ENCODE measurements at places on chromosomes 11 and 22.

- no peak for DNase-seq
Observed at GRCh38 chr11:118957968-118958367, 1.9 kb downstream of the UPK2 start.

- no peak for DNase-seq
Observed at GRCh38 chr11:122242731-122243130, 126.7 kb upstream of the BLID start.

- no peak for DNase-seq
Observed at GRCh38 chr11:94725097-94725496, 43.1 kb upstream of the AMOTL1 start.

DNA sequence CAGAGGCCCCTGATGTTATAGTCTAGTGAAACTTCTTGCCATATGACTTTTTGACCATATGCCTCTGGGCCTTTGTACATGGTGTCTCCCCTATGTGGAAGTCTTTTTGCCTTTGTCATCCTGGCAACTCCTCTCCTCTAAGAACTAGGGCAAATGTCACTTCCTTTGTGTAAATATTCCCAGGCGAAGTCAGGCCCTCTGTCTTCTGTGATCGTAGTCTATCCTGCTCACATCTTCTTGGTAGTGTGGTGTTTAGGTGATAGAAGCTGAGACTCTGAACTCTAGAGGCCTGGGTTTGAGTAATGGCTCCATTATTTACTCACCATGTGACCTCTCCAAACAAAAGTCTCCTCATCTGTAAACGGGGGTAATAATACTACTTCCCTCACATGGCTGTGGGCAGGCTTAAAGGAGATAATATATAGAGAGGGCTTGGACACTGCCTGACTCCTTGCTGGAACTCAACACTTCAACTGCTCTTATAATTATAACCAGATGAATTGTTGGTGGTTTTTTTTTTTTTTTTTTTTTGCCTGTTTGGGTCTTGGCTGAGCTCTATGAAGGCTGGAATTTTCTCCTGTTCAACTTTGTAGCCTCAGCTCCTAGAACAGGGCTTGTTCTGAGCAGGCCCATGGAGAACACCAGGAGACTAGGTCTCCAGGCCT is 43.8 kb downstream of the INSC start:
- no peak for DNase-seq

- DNase-seq = no peak
Observed at GRCh38 chr11:70489276-70489675, 90.9 kb downstream of the CTTN start.

DNA sequence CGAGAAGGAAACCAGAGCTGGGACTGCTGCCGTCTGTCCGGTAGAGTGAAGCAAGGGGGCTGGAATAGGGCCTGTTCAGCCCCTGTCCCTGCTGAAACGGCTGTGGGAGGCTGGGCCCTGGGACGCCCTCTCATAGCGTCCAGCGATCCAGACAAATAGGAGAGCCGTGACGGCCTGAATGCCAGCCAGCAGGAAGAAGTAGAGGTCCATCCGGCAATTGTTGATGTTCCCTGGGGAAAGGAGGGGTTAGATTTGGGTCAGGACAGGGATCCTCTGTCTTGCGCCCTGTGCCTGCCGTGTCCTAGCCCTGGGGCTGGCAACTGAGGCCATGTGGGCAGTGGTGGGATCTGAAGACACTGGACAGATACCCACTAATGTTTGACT is 12.9 kb downstream of the TMEM132A start:
- DNase-seq = no peak

- DNase-seq = no peak
Observed at GRCh38 chr22:22141031-22141430, 103.6 kb upstream of the VPREB1 start.

- peak; percentile 84 for DNase-seq
Observed at GRCh38 chr11:6757373-6757967, 14.3 kb downstream of the OR2AG2 start.

DNA sequence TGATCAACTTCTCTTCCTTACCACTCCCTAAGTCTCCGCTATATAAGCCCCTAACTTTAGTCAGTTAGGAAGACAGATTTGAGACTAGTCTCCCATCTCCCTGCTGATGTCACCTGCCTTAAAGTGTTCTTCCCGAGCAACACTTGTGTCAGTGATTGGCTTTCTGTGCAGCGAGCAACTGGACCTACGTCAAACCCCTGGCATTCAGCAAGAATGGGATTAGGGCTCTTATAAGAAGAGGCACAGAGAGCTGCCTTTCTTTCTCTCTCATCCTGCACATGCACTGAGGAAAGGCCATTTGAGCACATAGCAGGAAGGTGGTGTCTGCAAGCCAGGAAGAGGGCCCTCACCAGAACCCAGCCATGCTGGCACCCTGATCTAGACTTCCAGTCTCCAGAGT is 116.6 kb upstream of the THY1 start:
- DNase-seq = no peak

DNA sequence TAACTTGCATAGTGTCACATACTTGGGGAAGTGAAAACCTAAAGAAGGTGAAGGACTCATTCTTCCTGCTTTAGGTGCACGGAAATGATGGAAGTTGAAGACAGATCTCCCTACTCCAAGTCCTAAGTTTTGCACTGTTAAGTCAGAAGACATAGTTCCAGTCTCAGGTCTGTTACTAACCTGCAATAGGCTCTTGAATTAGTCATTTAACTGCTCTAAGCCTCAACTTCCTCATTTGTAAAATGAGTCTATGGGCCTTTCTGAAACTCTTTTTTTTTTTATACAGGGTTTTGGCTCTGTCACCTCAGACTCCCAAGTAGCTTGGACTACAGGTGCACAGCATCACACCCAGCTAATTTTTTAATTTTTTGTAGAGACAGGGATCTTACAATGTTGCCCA is 30.8 kb upstream of the POU2AF1 start:
- no peak for DNase-seq

GRCh38 chr11:32072872-32073643 is 17.8 kb upstream of the RCN1 start:
- no peak for DNase-seq

DNA sequence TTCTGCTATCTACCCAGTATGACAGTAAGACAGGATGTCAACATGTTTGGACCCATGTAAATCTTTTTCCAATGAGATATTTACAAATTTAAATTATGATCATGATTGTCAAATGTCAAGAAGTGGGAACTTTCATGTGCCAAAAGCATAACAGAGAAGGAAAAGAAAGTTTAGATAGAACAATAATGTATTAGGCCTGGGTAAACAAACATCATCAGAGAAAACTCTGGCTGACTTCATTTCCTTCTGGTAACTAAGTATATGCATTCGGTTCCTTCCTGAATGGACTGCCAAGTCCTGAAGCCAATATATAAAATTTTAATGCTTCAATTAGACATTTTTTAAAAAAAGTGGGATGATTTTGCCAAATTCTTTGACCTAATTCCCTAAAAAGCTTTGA is 16.5 kb downstream of the RNF141 start:
- no peak for DNase-seq

GRCh38 chr22:29625090-29625825 is 21.8 kb downstream of the NF2 start:
- DNase-seq = no peak

DNA sequence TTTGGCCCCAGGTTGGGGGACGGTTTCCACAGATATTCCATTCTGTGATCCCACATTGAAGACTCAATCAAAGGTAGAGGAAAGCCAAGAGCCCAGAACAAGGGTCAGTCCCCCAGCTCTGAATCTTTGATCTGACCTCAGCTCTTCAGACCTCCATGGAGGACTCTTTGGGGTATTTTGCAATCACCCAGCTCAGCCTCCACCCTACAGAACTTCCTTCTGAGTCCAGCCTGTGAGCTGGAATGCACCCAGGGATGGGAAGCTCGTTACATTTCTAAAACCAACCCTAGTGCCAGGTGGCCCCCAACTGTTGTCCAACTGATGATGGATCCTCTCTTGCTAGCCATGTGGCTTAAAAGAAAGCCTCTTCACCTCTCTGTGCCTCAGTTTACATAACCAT is 335.3 kb downstream of the MN1 start:
- no peak for DNase-seq

- DNase-seq = no peak
Observed at GRCh38 chr11:134345237-134345550, 13.4 kb downstream of the GLB1L2 start.

- no peak for DNase-seq
Observed at GRCh38 chr22:44869196-44869595, 116.8 kb downstream of the ARHGAP8 start.

DNA sequence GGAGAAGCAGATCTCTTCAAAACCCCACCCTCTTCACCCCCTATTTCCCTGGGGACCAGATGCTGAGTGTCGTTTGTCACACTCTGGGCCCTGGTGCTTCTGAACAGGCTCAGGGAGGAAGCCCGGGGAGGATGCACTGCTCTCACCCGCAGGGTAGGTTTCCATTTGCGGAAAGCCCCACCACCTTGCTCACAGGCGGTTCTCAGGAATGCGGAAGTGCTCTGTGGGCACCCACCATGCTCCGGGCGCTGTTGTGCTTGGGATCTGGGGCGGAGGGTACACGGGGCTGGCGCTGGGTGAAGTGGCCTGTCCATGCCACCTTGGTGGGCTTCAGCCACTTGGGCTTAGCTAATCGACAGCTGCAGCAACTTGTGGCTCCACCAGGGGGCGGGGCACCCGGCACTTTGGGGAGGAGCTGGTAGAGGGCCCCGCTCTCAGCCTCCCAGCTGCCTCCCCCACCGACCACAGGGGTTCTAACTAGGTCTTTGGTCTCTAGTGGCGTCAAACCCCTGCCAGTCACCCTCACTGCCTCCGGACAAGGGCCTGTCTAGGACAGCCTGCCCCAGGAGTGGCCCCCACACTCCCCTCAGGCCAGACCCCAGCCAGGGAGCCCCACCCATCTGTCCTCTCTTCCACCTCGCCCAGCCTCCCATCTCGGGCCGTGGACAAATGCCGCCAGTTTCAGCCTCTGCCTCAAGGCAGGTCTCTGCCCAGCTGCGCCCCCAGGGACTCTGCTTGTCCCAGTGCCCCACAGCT is 7.4 kb downstream of the NDUFV1 start:
- peak; percentile 88 for DNase-seq

DNA sequence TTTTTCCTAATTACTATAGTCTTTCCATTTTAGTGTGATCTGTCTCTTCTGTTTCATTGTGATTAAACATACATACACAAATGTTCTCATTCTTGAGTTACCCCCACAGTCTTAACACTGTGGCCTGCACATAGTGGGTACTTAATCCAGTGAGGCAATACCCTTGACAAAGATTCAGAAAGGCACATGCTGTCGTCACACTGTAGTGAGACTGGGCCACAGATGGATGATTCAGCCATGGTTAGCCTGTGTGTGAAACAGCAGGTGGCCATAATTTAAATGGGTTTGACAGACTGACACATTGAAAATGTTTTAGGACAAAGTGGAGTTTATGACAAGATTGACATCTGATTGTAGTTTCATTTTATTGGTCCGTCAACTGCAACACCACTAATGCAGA is 313.1 kb downstream of the C11orf87 start:
- DNase-seq = no peak

DNA sequence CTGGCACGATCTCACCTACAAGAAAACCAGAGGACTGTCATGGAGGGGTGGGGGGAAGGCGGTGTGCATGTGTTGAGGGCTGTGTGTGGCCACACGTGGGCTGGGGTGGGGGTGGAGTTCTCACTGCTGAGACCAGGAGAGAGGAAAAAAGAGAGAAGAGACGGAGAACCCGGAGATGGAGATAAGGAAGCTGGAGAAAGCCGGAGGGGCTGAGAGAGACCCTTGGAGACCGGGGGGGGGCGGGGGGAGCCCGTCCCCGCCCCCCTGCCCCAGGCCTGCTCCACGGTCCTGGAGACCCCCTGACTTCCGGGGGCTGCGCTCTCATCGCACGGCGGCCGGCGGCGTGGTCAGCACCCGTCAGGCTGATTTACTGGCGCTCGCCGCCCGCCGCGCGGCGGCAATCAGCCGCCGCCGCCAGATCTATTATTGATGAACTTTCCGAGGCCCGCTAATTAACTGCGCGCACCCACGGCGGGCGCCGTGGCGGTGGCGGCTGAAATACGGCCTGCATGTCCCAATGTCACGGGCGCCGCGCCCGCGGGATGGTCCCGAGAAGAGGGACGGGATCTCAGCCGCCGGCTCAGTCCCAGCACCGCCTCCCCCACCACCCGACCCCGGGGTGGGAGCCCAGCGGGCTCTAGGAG is 187.4 kb downstream of the MN1 start:
- no peak for DNase-seq

GRCh38 chr11:116814502-116814901 is 8.6 kb downstream of the APOA4 start:
- DNase-seq = no peak

GRCh38 chr11:15663777-15664218 is 549.1 kb downstream of the INSC start:
- DNase-seq = no peak
